Stimulated activated CD4-positive, alpha-beta T cell treated with anti-CD3 and anti-CD28 coated beads, Interleukin-2, amount 100 ng/mL, for 24 hours (primary cell): ENCODE measurements at places on chromosomes 4 and X.

GRCh38 chrX:123906557-123907316, 46.9 kb downstream of the XIAP start:
- no peak for DNase-seq

GRCh38 chr4:167717495-167717894, 374.8 kb upstream of the ANXA10 start:
- no peak for DNase-seq

DNA sequence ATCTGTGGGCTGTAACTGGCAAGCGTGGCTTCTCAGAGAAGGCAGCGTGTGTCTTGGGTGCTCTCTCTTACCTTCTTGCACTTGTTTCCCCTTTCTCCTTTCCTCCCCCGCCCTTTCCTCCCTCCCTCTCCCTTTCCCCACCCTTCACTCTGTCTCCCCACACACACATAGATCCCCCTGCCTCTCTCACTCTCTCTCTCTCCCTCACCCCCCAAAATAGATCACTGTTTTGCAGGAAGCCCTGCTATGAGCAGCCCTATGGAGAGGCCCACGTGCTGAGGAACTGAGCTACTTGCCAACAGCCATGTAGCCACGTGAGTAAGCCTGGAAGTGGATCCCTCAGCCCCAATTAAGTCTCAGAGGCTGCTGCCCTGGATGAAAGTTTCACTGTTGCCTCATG, 4.3 kb upstream of the PNMA6E start:
- no peak for DNase-seq

GRCh38 chr4:74304095-74304625, 4.1 kb upstream of the EPGN start:
- DNase-seq: no peak

GRCh38 chr4:115780268-115780667, 666.8 kb upstream of the NDST4 start:
- no peak for DNase-seq

DNA sequence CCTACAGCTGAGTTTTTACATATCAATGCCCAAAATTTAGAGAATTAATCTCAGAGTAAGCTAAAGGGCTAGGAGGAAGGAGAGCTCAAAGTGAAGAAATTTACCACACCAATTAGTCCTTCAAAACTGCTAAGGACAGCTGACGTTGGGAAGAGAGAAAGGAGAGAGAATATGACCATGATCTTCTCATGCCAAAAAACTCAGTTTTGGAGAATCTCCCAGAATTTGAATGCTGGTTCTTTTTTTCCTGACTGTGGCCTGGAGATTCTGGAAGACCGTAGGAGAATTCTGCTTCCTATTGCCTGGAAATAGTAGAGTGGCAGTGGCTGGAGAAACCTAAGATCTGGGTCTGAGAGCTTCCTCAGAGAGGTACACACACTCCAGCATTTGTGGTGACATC, 834.4 kb upstream of the SLIT2 start:
- DNase-seq: no peak

- no peak for DNase-seq
Measured at GRCh38 chrX:17668929-17669328, 68.4 kb upstream of the SCML1 start.

- no peak for DNase-seq
Measured at GRCh38 chrX:69231903-69232302, 66.7 kb upstream of the PJA1 start.

GRCh38 chr4:16472537-16472936, 246.3 kb upstream of the TAPT1 start:
- DNase-seq: no peak

DNA sequence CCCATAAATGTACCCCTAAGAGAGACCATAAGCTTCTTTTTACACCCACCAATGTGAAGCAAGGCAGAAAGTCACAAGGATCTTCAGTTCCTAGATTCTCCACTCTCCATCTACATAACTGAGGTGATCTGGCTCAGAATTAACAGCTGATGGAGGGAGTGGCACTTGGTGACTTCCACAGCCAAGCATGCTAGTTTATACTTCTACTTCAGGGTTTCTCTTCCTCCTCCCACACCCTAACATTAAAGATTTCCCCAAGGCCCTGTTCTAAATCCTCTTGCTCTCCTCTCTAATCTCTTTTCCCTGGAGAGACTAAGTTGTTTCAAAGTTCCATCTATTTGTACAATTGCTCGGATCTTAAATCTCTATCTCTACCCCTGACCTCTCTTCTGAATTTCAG, 81.1 kb downstream of the MBNL3 start:
- DNase-seq: no peak

- DNase-seq: no peak
Measured at GRCh38 chr4:169037506-169037905, 27.5 kb upstream of the CBR4 start.

DNA sequence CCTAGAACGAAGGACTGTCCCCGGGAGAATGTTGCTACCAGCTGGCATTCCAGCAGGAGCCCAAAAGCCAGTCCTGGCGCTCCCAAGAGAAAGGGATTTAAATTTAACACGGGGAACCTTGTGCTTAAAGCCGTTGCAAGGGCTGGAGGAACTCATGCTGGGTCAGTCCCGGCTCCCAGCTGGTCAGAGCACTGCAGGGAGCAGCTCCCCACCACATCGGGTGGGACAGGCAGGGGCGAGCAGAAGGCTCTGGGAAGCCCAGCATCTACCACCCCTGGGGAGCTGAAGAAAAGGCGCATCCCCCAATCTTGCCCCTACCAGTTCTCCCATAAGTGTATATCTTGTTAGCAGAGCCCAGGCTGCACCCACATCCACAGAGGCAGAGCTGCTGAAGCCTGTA, 15.7 kb downstream of the CFAP99 start:
- no peak for DNase-seq

DNA sequence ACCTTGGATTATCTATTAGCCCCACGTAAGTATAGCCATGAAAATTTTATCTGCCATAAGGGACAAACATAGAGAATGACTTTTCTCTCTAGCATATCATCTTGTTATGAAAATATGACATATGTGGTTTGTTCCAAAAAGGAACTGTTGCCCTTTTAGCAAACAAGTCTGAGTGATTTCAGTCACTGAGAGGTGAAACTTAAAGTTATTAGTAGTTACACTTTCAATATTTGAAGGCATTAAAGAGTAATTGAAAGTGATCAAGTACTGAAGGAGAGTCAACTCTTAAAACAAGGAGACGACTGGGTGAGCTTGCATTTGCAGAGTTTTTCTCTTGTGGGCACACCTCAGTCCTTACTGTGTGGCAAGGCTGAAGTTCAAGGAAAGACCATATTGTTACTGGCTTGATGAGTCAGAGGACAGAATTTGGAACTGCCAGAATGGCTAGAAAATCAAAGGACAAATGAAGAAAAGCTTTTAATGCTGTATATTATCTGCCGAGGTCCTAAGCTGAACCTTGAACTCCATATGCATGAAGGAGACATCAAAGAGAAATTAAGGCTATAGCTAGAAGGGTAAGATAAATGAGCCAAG, 205.1 kb upstream of the EMCN start:
- DNase-seq: no peak

DNA sequence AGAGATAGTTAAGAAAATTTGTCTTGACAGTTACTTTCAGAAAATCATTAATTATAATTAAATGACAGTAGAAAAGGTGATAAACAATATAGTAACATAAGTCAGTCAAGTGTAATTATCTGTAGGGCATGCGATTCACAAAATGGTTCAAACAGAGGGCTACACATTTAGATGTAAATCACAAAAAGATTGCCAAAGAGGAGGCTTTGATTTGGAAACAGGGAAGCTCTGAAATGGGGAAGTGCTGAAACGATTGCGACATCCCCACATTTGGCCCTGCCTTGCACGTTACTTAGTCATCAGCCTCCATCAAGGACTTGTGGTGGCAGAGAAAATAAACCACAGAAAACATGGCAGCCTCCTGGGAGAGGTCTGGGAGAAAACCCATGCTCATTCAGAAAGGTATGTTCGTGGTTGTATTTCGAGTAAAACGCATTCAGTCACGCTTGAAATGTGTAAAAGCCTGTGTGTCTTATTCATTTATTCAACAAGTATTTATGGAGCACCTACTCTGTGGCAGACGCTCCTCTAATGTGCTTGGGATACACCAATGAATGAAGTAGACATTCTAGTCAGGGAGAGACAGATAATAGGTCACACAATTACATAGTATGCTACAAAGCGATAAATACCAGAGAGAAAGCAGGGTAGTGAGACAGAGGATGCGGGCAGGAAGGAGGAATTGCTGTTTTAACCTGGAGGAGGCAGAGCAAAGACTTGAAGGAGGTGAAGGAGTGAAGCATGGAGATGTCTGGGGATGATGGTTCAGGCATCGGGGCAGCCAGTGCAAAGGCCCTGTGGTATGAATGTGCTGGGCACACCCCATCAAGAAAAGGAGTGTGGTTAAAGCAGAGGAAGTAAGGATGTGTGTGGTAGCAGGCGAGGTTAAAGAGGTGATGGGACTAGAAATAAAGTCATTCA, 7.8 kb downstream of the RBM47 start:
- DNase-seq: no peak

DNA sequence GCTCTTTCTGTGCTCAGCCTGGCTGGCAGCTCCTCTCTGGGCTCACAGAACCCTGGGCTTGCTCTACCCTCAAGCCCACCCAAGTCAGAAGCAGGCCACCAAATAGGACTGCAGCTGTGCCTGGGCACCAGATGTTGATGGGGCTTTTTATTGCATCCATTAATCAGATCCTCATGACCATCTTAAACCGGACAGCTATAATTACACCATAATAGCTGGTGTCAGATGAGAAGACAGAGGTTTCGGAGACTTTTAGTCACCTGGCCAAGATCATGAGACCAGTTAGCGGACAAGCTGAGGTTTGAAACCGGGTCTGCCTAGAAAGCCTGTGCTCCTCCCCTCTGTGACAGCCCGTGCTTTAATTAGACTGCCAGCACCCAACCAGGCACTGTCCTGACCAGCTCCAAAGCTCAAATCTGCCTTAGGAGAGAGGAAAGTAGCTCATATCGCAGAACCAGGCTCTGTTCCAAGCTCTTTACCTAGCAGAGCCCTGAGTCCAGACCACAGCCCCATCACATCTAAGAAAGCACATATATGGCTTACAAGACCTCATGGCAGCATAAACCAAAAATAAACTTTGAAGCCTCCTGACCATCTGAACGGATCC, 88.9 kb downstream of the JAKMIP1 start:
- no peak for DNase-seq

DNA sequence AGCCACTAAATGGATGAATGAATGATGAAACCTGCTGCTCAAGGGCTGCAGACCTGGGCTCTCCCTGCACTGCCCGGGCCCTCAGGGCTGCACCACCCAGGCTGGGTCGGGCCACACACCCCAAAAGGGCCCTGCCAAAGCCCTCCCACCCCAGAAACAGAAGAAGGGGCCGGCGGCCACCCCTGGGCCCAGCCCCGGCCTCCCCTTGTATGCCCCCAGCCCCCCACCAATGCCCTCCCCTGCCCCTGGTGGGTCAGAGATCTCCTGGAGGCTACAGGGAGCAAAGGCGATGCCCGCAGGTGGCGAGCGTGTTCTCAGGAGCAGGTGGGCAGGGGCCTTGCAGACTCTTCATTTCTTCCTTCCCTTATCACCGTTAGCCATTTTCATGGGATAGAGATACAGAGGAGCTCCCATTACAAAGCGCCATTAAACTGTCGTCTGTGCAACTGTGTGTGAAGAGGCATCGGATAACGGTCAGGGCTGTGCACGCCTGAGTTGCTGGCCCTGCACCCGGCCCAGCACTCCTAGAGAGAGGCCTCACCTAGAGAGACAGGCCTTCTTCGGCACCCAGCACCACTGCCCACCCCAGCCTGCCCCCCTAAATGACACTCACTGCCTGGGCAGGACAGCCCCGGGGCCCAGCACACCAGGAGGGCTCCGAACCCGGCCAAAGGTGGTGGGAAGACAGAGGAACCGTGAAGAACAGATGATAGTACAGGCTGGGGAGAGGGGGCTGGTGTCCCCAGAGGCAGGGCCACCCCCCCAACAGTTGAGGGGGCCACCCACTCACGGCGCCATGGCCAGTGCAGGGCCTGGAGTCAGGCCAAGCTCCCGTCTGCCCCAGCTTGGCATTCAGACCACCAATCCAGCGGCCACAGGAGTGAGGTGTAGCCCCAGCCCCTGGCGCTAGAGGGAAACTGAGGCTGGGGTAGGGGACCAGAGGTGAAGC, 133.7 kb downstream of the FAM53A start:
- DNase-seq: no peak

GRCh38 chrX:9988762-9989161, 21.6 kb downstream of the CLDN34 start:
- no peak for DNase-seq

DNA sequence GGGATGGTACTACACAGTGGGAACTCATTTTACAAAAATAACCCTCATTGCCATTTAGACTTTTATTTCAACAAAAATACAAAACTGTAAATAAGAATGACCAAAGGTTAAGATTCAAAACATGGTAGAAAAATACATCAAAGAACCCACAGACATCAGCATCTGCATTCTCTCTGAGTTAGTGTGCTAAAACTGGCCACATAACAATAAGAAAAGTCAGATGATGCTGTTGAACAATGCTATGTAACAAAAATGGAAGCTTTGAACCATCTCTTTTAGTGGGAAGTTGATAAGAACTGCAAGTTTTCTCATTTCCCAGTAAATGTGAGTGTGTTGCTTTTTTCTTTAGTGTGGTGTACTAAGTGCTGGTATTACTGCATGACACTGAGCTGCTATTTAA, 888.4 kb upstream of the EPHA5 start:
- no peak for DNase-seq

DNA sequence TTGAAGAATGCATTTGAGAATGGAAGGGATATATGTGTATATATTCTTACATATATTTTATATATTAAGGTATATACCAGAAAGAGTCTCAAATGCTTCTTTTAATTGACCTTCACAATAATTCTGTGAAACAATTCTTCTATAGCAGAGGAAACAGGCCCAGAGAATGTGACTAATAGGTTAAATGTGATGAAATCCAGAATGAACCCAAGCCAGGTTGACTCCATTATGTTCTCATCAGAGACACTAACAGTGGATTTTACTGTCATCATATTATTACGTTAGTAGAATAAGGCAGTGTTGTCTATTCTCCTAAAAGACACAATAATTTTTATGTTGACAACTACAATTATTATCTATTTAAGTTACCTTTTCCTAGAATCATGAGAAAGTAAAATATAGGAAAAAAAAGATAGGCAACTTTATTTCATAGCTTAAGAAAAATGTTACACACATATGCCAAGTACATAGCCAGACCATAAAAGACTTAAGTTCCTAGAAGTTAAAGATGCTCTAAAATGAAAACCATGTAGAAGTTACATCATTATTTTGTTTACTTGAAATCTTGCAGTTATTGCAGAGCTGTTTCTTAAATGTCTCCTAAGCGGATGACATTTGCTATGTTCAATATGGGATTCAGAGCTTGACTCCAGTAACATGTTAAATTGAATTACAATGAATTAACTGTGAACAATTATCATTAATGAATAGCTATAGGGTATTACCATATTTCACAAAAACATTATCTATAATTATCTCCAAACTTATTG, 56.2 kb upstream of the ANKRD50 start:
- no peak for DNase-seq
